COLO829 (cell line): ENCODE measurements at places on chromosomes 7 and 10.

- no peak for DNase-seq
Observed at GRCh38 chr10:55786461-55787050, 574.5 kb downstream of the ZWINT start.

DNA sequence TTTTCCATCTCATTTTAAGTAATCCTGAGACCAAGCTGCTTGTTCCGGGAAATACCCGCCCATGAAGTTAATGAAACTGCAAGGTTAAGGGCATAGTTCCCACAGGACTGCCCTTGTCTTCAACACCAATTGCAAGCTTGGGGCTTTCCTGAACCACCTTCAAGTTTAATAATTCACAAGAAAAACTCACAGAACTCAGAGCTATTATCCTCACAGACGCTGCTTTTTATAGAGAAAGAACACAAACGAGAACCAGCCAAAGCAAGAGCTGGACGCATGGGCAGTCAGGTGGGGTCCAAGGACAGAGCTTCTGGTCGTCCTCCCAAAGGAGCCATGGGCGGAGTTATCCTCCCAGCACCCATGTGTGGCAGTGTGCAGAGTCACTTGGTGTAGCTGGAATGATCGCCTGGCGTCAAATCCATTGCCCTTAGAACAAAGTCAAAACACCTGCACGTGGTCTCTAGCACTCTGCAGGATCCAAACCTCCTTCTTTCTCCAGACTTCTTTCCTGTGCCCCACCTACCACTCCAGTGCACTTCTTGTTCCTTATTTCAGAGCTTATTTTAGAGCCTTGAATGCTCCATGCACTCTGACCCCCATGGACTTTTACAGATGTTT is 56.7 kb downstream of the SNX10 start:
- DNase-seq = no peak

DNA sequence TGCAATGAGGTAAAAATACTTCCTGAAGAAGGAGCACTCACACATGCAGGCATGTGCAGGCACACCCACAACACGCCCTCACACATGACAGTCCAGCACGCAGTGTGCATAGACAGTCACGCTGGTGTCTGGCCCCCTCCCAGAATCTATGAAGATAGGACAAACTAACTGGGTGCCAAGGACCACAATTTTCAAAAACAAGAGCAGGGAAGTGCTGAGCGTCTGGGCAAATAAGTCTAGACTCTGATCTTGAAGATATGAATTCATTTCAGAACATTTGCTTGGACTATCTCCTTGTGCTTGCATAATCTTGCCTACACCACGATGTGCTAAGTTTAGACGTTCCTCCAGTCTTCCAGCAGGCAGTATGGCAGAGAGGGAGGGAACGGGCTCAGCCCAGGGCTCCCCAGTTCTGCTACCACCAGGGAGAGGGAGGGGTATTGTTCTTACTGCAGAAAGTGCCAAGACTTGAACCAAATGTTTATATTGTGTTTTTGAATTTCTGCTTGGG is 276.5 kb upstream of the KLF6 start:
- no peak for DNase-seq

DNA sequence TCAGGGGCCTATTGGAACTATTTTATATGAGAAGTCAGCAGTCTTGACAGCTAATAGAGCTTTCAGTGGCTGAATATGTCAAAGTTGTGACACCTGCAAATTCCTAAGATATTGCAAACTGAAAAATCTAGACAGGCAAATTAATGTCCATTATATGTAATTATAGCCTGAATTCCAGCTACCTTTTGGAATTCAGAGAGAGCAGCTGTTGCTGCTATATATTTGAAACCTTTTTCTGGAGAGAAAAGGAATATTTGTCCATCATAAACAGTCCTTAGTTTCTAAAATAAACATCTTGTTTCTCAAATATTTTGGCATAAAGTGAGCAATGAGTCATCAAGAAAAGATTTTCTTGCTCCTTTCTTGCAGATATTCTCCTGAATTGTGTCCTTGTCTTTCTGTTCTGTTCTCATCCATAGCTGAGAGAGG is 408.9 kb upstream of the SEMA3D start:
- peak; percentile 82 for DNase-seq

GRCh38 chr7:131546583-131547141 is 9.8 kb downstream of the PODXL start:
- DNase-seq = peak; percentile 79

DNA sequence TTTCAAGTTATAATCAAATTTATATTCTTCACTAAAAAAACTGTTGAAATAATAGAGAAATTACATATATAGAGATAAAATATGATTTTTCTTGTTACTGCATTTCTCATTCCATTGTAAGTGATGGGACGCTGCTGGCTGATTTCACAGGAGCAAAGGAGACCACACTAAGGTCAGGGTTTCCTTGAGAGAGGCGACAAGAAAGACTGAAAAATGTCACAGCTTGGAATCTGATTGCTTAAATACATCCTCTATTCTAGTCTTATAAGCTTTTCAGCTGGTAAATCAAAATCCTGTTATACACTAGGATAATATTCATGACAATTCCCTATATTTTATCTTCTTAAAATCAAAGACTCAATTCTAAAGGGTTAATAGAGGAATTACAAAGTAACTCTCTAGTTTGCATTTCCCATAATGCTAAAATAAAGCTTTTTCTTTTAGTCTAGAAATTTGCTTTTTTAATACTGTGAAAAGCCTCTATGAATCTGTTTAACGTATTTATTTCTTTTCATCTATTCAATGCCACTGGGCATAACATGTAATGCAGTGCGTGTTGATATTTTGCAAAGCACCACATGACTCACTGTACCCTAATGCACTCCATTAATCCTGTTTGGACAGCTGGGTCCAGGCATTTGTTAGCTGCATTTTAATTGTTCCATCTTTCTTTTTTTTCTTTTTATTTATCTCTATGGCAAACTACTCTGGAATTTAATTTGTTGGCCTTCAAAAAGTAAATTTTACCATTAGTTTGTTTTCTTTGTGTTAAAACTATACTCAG is 81.7 kb downstream of the RNF32 start:
- no peak for DNase-seq

- no peak for DNase-seq
Observed at GRCh38 chr7:90351987-90352386, 5.5 kb downstream of the GTPBP10 start.

DNA sequence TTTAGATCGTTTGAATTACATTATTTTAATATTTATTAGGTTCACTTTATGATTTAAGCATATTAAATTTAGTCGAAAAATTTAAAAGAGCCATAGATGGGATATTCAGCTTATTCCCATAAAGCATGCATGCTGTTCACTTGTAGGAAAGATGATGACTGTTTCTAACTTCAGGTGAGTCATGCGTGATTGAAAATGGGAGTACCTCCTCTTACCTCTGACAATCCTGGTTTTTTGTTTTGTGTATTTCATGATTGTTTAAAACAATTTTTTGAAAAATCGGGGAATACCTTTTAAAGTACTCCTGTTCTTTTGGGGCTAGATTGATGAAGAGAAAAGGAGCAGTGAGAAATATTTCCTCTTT is 1.4 kb downstream of the TNKS2 start:
- no peak for DNase-seq

DNA sequence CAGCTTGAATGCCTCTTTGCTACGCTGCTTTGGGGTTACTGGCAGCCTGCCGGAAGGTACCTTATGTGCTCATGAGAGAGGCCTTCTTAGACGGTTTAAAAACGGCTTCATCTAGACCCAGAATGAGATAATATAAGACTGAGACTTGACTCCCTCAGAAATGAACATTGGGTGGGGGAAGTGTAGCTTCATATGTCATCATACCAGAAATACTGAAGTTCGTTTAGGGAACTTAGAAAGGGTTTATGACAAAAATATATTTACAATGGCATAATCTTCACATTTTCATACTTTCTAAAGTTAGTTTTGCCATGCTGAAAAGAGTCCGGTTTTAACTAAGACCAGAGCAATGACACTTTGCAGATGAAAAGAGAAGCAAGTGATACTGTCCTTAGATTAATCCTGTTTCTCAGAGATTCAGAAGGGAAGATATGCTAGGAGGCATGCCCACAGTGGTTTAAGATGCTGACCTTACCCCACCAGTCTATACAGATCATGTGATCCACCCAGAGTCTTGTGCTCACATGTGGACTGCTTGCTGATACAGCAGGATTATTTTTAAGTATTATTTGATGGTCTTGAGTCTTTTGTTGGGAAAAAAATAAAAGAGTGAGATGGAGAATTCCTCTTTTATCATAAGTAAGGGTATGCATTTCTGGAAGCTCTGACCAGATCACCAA is 40.8 kb upstream of the HGF start:
- no peak for DNase-seq

- DNase-seq = no peak
Observed at GRCh38 chr7:51313738-51314425, 2.7 kb downstream of the COBL start.

DNA sequence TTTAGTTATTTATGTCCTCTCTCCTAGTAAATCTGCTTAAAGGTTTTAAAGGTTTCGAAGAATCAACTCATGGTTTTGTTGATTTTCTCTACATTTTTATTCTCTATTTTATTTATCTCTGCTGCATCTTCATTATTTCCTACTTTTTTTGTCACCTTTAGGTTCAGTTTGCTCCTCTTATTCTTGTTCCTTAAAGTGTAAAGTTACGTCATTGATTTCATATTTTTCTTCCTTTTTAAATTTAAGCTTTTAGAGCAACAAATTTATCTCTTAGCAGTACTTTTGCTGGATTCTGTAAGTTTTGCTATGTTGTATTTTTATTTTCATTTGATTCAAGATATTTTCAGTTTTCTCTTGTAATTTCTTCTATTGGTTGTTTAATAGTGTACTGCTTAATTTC is 10.7 kb downstream of the MYO3A start:
- no peak for DNase-seq

GRCh38 chr7:106216923-106217542 is 67.8 kb downstream of the NAMPT start:
- no peak for DNase-seq

- DNase-seq = no peak
Observed at GRCh38 chr7:27608776-27609495, 53.7 kb downstream of the HIBADH start.

DNA sequence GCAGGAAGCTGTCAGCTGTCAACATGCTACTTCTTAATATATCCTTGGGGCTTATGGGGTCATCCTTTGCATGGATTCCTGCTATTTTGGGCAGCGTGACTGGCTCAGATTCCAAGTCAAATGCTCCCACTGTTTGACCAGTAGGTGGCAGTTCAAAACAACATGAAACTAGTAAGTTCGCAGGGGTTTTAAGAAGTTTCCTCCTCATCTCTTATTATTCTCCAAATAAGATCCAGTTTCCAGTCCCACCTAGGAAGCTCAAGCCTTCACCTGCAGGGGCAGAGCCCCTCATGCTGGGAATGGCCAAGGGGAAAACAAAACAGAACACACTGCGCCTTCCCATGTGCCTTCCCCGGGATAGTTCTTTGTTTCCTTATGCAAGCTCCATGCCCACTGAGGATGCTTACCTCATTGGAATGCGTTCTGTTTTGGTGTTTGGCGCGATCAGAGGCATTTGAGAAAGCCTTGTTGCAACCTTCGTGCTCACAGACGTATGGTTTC is 259.8 kb downstream of the GLI3 start:
- peak; percentile 69 for DNase-seq

DNA sequence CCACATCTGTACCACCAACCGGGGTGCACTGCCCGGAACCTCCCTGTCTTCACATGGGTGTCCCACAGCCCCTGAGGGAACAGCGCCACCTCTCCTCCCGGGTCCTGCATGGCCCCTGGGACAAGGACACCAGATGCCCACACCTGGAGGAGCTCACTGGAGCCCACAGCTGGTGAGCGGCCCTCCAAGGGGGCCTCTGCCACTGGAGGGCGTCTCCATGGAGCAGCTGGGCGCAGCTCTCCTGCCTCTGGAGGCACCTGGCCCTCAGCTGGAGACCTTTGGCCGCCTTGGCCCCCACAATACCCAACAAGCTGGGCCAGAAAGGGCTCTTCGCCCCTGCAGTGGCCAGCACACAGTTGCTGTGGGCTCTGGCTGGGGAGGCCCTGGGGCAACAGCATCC is 7.3 kb upstream of the NKX6-2 start:
- no peak for DNase-seq

- DNase-seq = no peak
Observed at GRCh38 chr10:93063977-93064660, 3.5 kb downstream of the CYP26C1 start.

- peak; percentile 76 for DNase-seq
Observed at GRCh38 chr10:114905450-114905849, 32.5 kb upstream of the TRUB1 start.

GRCh38 chr10:71483885-71484751 is 87.4 kb downstream of the CDH23 start:
- no peak for DNase-seq

- no peak for DNase-seq
Observed at GRCh38 chr7:74722153-74722552, 51.7 kb upstream of the NCF1 start.

DNA sequence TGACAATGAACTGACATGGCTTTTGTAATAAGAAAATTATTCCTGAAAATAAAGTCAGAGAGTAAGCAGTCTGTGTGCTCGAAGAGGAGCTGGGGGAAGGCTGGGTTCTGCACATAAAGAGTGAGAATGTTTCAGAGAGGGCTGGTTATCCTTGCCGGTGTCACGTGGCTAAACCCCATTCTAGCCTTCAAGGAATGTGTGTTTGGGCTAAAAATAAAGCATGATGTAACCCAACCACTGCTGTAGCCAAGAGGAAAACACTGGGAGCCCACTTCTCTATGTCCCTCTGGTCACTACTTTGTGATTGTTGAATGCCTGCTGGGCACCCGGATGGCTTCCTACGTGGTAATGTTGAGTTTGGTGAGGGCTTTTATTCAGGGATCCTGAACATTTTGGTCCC is 23.5 kb downstream of the WDFY4 start:
- no peak for DNase-seq

GRCh38 chr7:80967917-80968297 is 49.1 kb upstream of the SEMA3C start:
- no peak for DNase-seq

DNA sequence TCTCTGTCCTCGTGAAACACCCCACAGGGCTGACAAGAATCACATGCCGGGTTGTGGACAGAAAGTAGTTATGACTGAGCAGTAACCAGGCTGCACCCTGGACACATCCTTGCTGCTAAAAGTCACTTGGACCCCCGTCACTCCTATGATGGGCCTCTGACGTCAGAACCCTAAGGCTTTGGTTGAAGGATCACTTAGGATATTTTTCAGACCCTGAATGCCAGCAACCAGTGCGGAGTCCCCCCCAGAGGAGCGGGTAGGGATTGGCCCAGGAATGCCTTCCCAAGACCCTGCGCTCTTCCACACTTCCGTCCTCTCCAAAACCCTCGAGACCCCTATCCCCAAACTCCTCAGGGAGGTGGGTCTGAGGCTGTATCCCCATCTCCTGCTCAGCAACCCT is 52.1 kb downstream of the CFAP46 start:
- DNase-seq = no peak

- DNase-seq = no peak
Observed at GRCh38 chr10:97538411-97538810, 34.2 kb upstream of the ANKRD2 start.

- no peak for DNase-seq
Observed at GRCh38 chr10:60448246-60448645, 58.6 kb upstream of the ANK3 start.

- no peak for DNase-seq
Observed at GRCh38 chr10:120951288-120951687, 100.1 kb downstream of the WDR11 start.

DNA sequence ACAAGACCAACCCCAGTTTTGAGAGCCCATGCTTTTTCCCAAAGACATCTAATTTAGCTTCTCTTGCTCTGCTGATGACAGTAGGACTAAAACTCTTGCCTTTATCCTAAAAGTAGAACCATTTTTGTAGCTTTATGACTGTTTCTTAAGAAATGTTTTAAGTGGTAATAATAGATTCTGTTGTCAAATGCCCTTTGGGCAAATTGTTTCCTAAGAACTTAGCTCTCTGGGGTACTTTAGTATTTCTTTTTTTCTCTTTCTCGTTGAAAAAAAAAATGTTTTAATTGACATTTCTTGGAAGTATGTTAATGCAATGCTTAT is 157.4 kb downstream of the ARID5B start:
- no peak for DNase-seq
